ENCODE measurements at places on chromosomes 3 and 15.

DNA sequence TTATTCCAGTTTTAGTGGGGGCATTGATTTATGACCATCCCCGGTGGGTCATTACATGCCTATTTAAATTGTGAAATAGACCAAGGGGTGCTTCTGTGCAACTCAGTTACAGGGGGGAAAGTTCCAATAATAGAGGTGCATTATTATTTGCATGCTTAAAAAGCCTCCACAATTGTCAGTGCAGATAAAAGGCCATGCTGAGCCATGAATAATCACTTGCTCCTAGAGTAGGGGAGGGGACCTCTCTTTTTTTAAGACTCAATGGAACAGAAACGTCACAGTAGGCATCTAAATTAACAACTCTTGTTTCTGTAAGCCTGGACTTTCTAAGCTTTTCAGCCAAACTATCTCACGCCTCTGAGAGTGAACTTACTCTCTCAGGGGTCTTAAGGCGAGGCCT, 66.5 kb upstream of the CMTM7 start:
- no peak for DNase-seq

DNA sequence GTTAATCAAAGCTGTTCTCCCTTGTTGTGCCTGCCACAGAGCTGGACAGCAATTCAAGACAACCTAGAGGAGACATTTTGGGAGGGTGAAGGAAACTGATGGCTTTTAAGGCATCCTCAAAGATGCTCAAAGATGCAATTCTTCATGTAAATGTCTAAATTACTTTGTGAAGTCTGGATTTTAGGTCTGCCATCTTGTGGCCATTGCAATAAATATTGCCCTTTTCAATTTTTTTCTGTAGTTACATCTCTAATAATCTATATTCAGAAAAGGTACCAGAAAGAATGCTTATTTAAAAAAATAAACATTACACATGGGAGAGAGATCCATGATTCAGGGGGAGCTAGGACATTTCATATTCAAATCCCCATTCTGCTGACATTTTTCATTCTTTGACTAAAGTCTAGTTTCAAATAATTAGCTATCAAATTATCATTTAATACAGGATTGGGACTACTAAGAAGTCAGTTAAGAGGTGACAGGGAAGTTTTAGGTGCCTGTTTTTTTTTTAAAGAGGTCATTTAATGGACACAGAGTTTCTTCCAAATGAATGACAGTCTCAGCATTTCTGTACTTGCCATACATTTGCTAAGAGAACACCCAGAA, 259.8 kb upstream of the WNT5A start:
- DNase-seq, result no peak

GRCh38 chr15:42511007-42511391, 15.6 kb downstream of the SNAP23 start:
- no peak for DNase-seq

GRCh38 chr3:34179716-34180115, 381.3 kb downstream of the PDCD6IP start:
- DNase-seq, result no peak

DNA sequence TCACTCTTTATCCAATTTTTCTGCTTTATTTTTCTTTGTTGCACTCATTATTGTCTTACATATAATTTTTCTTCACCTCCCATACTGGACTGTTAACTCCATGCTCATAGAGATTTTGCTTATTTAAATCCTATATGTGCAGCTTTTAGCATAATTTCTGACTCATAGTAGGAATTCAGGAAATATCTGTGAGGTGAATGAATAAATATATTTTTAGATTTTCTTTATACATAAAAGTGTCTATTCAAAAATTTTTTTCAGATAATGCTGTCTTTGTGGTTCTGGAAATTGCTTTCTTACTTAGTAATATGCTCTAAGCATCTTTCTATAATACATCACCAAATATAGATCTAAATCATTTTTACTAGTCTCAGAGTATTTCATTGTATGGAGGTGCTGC, 191.8 kb upstream of the SUCLG2 start:
- DNase-seq, result no peak

DNA sequence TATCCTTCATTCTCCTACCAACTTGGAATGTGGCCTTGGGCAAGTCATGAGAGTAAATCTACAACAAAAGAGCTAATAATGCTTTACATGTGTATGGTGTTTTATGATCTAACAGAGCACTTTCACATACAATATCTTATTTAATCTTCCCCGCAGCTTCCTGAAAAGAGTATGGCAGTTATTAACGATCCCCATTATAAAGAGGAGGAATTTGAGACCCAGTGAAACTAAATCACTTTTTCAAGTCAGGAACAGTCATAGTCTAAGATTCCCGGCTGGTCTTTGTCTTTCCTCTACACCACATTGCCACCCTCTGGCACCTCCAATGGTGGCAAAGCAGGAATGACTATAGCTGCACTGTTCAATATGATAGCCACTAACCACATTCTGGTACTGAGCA, 69.7 kb upstream of the CMSS1 start:
- DNase-seq, result no peak

DNA sequence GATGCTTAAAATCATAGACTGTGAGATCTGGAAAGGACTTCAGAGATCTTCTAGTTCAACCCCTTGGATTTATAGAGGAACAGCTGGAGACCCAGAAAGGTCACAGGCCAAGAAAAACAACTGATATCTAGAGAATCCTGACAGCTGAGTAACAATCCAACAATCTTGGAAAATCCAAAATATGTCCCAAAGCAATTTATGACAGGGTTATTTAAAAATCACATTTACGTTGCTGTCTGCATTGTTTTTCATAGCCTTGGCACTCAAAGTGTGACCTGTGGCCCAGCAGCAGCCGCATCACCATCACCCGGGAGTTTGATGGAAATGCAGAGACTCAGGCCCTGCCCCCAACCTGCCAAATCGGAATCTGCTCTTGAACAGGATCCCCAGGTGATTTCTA, 78.8 kb downstream of the FBN1 start:
- no peak for DNase-seq

DNA sequence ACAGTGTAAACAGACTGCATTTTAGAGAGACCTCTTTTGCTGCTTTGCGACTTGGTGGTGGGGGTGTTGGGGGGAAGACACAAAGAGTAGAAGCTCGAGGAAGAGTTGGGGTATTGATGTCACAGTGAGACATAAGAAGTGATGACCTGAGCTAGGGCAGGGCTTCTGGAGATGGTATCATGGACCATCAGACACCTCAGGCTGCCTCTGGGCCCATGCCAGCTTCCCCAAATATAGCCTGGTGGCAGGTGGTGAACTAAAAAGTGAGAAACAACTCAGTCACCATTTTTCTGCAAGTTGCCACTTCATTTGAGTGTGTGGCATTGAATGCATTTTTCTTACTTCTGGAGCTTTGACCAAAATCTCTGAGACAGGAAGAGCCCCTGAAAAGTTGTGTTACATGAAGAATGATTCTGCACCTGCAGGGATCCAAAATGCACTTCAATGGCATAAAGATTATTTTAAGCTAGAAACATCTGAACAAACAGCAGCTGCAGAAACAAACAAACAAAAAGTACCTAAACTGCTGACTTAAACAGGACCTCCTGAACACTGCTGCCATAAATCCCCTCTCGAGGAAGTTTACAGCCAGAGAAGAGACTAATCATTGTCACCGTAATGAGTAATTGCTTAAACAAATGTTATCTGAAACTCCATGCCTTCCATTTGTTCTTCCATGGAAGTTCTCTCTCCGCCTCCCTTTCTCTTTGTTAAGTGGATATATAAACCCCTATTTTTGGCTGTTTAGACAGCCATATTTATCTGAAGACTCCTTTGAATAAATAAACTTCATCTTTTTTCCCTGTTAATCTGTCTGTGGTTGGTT, 15.2 kb upstream of the XIRP1 start:
- DNase-seq, result no peak

DNA sequence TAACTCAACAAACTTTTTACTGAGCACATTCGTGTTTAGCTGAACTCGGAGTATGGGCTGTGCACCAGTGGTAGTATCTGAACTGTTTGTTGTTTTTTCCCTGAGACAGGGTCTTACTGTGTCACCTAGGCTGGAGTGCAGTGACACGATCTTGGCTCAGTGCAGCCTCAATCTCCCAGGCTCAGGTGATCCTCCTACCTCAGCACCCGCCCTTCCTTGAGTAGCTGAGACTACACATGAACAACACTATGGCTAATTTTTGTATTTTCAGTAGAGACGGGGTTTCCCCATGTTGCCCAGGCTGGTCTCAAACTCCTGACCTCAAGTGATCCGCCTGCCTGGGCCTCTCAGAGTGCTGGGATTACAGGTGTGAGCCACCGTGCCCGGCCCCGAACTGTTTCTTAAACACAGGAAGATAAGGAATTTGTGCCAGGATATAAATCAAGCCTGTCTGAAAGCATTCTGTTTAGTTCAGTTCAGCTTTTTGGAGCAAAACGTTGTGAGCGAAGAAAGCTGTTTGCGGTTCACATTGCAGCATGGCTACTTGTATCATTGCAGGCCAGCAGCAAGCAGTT, 40.4 kb upstream of the SKOR1 start:
- no peak for DNase-seq

GRCh38 chr3:106814231-106814630, 563.0 kb upstream of the CCDC54 start:
- DNase-seq, result no peak

GRCh38 chr3:131705558-131706051, 202.8 kb upstream of the MRPL3 start:
- no peak for DNase-seq

DNA sequence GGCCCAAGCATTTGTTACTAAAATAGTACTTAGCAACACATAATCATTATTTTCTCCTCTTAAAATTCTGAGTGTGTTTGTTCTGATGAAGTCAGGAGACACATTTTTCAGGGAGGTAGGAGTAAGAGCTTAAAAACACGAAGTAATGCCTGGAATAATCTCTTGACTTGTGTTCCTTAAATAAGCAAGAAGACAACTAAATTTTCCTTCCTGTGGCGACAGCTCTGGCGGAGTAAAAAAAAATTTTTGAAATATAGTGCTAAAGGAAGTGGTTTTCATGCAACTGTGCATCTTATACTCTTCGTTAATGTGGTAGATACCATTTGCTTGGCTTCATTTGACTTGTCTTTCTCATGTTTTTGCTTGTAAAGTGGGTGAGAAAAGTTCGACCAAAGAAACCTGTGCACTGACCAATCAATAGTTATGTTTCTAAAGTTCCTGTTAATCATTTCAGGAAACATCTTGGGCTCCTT, 11.1 kb upstream of the MBNL1 start:
- no peak for DNase-seq

GRCh38 chr15:78301828-78302227, 2.4 kb upstream of the SKIC8 start:
- no peak for DNase-seq
